ENCODE measurements at places on chromosomes 3 and 15.

DNA sequence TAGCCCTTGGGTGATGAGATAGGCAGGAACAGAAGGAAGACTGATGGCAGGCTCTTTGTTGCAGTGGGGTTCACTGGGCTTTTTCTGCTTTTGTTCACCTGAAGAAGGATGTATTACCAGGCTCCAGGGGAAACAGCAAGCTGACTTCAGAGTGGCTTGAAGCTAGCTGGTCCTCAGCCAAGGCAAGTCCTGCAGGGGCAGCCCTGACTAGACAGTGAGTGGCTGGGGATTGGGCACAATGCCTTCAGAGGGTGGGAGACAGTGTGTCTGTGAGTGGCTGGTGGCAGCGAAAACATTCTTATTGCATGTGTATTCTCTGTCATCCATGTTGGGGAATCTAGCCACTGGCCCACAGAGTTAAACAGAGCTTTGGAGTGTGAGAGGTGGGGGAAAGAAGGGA, 2.3 kb upstream of the TEX264 start:
- no peak for DNase-seq

DNA sequence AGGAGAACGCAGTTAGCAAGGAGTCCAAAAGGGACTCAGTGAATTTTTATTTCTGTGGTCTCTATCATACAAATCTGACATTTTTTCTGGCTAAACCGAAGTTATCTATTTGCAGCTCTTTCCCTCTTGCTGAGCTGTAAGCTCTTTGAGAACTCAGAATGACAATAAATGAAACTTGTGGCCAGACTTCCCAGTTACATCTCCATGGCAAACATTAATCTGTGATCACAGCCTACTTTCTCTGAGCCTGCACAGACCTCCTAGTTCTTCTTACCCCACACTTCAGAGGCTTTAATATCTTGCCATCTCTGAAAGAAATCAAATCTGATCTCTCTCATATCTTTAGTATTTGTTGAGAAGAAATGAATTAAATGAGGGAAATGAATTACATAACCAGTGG, 58.0 kb downstream of the PLD1 start:
- DNase-seq, result no peak

- DNase-seq, result peak; percentile 49
These were observed 49.8 kb upstream of the TEX264 start for GRCh38 chr3:51621091-51621892.

- DNase-seq, result no peak
These were observed 16.0 kb downstream of the NKIRAS1 start for GRCh38 chr3:23900744-23901143.

DNA sequence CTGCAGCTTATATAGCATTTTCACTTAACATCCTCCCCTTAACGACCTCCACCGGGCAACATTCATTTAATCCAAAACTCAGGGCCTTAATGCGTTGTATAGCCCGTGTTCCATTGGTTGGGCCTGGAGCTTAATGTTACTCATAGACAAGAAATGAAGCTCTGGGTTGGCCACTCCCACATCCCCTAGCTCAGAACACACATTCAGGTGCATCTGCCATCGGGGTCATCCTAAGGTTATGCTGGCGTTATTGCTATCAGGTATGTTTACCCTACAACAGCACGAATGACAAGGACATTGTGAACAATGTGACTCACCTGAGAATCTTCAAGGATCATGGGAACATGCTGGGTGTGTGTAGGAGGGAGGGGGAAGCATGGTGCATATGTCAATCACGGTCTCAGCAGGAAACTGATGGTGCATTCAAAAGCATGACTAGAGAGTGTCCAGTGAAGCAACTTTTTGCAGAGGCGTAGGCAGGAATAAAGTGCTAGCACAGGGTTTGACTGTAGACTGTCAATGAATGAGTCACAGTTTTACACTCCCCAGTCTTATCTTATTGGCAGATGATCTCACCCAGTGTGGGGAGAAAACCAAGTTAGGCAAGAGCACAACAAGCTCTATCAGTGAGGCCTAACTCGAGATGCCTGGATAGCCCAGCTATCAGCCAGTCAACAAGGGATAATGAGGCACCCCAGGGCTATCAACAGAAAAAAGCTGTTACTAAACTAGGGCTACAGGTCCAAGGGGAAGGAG, 402.1 kb upstream of the MCTP2 start:
- DNase-seq, result peak; percentile 81

GRCh38 chr3:14332392-14332791, 70.0 kb upstream of the SLC6A6 start:
- DNase-seq, result no peak

GRCh38 chr3:149705416-149705815, 46.9 kb downstream of the COMMD2 start:
- no peak for DNase-seq

GRCh38 chr15:45801543-45801942, 166.7 kb downstream of the SQOR start:
- no peak for DNase-seq

DNA sequence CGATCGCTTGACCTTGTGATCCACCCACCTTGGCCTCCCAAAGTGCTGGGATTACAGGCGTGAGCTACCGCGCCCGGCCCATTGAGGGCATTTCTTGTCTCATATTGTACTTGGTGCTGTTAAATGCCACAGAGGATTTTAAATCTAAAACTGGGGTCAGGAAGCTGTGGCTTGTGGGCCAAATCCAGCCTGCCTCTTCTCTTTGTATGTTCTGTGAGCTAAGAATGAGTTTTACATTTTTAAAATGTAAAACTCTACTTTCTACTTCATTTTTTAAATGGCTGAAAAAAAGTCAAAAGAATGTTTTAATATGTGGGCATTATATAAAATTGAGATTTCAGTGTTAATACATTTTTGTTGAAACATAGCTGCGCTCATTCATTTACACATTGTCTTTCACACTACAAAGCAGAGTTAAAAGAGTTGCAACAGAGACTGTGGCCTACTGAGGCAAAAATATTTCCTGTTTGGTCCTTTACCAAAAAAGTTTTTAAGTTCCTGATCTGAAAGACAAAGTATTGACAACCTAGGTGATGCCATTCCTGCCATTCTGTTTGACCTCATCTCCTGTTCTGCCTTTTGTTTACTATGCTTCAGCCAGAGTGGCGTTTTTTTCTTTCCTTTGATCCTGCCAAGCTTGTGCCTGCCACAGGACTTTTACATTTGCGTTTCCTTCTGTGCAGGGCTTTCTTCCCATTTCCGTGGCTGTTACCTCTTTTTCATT, 50.4 kb downstream of the PDCD6IP start:
- no peak for DNase-seq

GRCh38 chr3:193982258-193982659, 153.7 kb upstream of the HES1 start:
- no peak for DNase-seq

DNA sequence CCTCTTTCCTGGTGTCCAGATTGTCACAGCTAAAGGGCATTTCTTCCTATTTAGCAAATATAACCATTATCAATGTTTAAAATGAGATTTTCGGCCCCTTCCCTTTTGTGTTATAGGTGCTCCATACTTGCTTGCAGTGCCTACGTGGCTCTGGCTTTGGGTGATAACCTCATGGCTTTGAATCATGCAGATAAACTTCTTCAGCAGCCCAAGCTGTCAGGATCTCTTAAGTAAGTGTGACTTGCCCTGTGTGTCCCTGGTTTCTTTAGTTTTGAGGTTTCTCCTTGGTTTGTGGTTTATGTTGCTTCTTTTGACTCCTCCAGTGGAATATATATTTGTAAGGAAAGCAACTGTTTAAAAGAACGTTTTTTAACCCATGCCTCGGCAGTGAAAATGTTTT, 58.5 kb upstream of the TRIM71 start:
- DNase-seq, result peak; percentile 56

GRCh38 chr15:89830639-89831038, 16.0 kb upstream of the ANPEP start:
- DNase-seq, result no peak

- no peak for DNase-seq
These were observed 76.3 kb downstream of the XXYLT1 start for GRCh38 chr3:195194559-195195206.

GRCh38 chr3:158005391-158006100, 100.7 kb downstream of the SHOX2 start:
- no peak for DNase-seq

GRCh38 chr15:99682455-99682854, 50.8 kb downstream of the LYSMD4 start:
- no peak for DNase-seq

GRCh38 chr3:21041621-21042020, 709.4 kb downstream of the ZNF385D start:
- no peak for DNase-seq

DNA sequence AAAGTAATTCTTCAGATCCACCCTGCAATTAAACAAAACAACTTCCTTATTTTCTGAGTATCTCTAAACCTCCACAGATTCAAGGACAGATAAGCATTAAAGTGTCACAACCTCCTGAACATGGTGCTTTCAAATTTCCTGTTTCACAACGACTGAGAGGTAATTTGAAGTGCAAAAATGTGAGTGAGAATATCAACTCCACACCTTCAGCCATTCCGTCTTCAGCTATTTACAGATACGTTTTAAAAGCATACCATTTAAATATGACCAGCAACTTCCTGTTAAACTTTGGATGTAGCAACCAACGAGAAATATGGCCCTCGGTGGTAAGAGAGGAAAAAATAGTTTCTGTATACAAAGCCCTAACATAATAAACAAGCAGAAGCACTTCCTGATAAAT, 32.1 kb upstream of the PCSK6 start:
- peak; percentile 69 for DNase-seq

- DNase-seq, result no peak
These were observed 54.7 kb upstream of the CNOT10 start for GRCh38 chr3:32630266-32630665.

DNA sequence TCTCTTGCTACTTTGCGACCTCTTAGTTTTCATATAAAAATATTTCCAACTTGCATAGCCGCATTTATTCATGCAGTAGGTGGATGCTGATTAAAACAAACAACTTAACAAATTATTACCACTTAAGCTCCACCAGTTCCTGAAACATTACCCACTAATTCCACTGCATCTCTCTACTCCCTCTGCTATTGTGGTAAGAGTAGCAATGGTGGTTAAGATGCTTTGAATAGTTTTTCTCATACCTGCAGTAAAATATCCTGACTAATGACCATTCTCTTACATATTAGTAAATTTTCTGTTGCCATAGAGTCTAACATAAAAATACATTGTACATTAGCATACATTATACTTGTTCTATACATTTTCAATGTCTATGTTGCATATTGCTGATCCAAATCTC, 397.6 kb upstream of the PLSCR5 start:
- no peak for DNase-seq

GRCh38 chr3:113275929-113276750, 64.8 kb downstream of the BOC start:
- peak; percentile 58 for DNase-seq

DNA sequence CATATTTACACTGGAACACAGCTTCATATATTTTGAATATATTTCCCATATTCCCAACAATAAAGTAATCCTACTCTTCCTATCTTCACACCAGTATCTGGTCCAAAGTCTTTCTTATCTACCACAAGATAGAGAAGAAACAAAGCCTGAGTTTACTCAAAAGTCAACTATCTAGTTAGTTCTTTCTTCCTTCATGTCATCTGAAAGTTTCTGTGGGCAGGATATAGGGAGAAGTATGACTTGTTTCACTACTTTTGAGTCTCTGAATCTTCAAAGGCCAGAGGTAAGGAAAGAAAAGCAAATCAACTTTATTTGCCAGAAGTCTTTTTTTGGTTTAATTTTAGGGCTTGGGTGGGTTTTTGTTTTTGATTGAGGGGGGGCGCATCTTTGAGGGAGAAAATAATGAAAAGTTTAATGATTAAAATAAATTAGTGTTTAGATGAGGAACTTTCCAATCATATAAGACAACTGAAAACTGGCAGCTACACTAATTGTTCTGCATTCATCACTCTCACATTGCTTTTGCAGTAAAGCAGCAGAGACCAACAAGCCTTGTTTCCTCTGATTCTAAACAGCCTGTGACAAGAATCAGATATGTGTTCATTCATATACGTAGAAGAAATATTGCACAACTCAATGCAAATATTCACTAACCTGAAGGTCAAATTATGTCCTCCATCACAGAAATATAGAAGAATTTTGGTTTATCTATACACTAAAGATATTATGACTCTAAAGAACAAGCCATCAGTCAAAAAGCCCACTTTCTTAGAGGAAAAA, 421.4 kb downstream of the SHQ1 start:
- DNase-seq, result peak; percentile 51

DNA sequence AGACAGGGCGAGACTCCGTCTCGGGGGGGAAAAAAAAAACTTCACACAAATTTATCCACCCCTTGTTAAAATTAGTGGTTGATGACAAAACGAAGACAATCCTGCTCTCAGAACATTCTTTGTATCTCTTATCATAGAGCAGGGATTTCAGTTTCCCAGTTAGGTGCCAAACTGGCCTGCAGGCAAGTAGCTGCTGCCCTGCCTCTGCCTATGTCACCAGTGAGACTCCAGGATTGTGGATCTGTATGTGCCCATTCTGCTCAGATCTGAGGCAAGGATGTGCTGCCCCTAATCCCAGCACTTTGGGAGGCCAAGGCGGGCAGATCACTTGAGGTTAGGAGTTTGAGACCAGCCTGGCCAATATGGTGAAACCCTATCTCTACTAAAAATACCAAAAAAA, 54.4 kb downstream of the IQGAP1 start:
- DNase-seq, result no peak

- peak; percentile 20 for DNase-seq
These were observed 87.5 kb downstream of the CD200R1L start for GRCh38 chr3:112759210-112759609.

- no peak for DNase-seq
These were observed 41.0 kb upstream of the FRMD4B start for GRCh38 chr3:69426967-69427304.

DNA sequence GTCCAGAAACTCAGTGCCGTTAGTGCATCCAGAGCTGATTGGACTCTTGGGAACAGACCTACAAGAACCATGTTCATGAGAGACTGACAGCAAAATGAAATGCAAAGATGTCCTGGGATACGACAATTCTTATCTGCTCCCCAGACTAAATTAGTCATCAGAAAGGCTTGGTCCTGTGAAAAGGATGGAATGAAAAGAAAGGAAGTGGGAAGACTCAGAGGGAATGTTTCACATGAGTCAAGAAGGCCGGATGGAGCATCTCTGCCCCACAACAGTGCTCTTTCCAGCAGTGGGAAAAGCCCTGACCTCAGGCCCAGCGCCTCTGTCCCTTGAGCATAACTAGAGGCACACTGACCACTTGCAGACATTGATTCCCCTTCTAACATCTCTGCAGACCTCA, 39.3 kb upstream of the UACA start:
- DNase-seq, result no peak

- no peak for DNase-seq
These were observed 49.2 kb downstream of the CTXND1 start for GRCh38 chr15:80202641-80203360.

GRCh38 chr3:139301183-139301582, 42.6 kb upstream of the MRPS22 start:
- peak; percentile 3 for DNase-seq

Measured in hematopoietic multipotent progenitor cell treated with erythropoietin and hydrocortisone succinate and interleukin-3 and kit ligand, for 6 days (in vitro differentiated cells).